K562 (cell line): ENCODE measurements at places on chromosomes 4 and X.

DNA sequence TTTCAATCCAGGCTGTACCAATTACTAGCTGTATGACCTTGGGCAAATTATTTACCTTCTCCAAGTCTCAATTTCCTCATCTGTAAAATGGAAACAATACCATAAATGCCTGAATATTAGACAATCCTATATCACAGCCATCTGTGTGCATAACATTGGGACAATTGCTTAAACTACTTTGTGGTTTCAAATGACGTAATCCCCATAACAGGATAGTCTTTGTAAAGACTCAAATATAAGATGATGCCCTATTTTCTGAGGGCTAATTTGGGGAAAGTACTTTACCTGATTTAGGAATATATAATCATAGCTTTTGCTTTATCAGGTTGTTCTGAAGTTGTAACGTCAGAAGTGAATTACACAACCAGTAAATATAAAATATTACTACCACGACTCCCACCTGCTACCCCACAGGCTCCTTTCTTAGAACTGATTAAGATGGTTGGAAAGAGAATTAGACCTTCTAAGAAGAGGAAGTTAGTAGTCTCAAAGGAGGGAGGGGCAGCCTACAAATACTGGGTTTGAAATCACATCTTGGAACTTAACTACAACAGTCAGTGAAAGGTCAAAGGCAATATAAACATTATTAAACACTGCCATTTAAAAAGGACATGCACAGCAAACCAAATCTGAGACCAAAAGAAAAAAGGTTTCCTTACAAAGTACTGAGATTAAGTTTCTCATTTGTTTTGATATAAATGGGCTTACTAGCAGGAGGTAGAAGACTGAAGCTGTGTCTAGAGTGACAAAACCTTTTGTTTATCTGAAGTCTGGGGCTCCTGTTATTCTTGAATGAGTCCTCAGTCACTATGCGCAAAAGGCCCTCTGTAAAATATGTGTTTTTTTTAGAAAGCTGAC is 215.0 kb downstream of the SCFD2 start:
- H3K36me3 ChIP-seq = no peaks in the 10 kb centered on the region; the same call in 2 of the 3 replicates
- no peak overlapping the region for H3K4me3 ChIP-seq
- H3K27me3 ChIP-seq = no peaks in the 10 kb centered on the region
- no peak for DNase-seq
- H3K27ac ChIP-seq = no peak overlapping the region

DNA sequence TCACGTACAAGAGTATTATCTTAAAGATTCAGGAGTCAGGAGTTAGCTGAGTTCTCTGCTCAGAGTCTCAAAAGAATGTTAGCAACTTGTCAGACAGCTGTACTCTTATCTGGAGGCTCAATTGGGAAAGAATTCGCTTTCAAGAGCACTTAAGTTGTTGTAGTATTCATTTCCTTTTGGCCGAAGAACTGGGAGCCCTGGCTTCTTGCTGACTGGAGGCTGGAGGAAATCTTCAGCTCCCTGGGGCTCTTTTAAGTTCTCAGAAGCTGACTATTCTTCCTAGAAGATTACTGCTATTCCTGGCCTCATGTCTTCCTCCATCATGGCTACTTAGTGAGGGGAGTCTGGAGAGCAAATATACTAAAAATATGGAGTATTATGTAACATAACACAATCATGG is 587.2 kb downstream of the EPHA5 start:
- no peaks in the 10 kb centered on the region for H3K27me3 ChIP-seq
- H3K4me1 ChIP-seq = no peaks in the 10 kb centered on the region
- H3K27ac ChIP-seq = no peak overlapping the region
- H3K4me3 ChIP-seq = no peak overlapping the region
- H3K36me3 ChIP-seq = no peaks in the 10 kb centered on the region
- no peak for DNase-seq

DNA sequence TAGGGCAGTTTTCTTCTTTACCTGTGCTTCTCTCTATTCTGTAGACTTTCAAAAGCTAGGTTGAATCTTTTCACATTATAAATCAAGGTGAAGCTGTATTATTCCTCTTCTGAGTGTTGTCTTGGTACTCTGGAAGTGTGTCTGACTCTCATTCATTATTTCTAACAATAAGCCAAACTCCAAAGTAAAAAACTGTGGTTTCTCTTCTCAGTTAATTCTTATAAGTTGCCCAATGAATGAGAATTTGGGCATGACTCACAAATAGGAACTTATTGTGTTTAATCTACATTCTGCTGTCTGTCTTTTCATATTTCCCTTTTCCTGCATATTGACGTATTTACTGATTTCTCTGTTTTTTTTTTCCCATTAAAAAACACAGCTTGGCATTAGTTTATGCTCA is 714.5 kb downstream of the CCSER1 start:
- H3K4me1 ChIP-seq = no peaks in the 10 kb centered on the region
- H3K27me3 ChIP-seq = no peaks in the 10 kb centered on the region
- no peak overlapping the region for H3K4me3 ChIP-seq
- no peaks in the 10 kb centered on the region for H3K36me3 ChIP-seq

DNA sequence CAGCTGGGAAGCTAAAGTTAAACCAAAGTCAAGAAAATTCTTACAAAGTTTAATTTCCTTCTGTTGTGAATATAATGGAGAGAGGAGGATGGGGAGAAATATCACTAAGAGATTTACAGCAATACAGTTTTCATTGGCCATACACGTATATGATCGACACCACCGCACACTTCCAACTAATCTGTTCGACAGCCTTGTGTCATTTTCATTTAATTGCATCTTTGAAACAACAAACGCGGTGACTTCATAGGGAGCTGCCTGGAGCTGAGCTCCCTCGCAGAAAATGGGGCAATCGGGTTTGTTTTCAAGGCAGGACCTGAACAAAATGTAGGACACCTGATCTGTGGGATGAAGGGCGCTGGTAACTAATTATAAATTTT is 1.3 kb downstream of the PTPN13 start:
- no peak overlapping the region for H3K27ac ChIP-seq
- DNase-seq = no peak
- no peak overlapping the region for H3K4me3 ChIP-seq
- peaks cover 19% of the 10 kb centered on the region for H3K27me3 ChIP-seq
- H3K4me1 ChIP-seq = peaks cover 10% of the 10 kb centered on the region
- no peaks in the 10 kb centered on the region for H3K36me3 ChIP-seq

GRCh38 chr4:26120098-26120825 is 200.6 kb upstream of the RBPJ start:
- no peaks in the 10 kb centered on the region for H3K36me3 ChIP-seq
- no peak overlapping the region for H3K27ac ChIP-seq
- H3K4me1 ChIP-seq = no peaks in the 10 kb centered on the region
- no peak for DNase-seq
- H3K4me3 ChIP-seq = no peak overlapping the region
- no peaks in the 10 kb centered on the region for H3K27me3 ChIP-seq

DNA sequence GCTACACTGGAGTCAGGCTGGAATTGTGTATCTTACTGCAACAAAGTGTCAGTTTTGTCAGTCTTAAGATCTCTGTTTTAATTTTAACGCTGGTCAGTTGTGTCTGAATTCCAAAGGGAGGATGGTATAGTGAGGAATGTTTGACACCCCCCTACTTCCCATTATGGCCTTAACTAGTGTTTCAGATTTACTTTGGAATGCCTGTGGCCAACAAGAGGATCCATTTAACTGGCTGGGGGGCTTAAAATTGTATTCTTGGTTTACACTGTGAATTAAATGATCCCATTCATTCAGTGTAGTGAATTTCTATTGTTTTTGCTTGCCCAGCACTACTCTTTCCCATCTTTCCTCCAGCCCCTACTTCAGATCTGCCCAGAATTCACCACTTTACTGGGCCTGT is 75.8 kb upstream of the IQCM start:
- H3K4me3 ChIP-seq = no peak overlapping the region
- no peaks in the 10 kb centered on the region for H3K36me3 ChIP-seq
- no peak for DNase-seq
- H3K4me1 ChIP-seq = no peaks in the 10 kb centered on the region
- no peaks in the 10 kb centered on the region for H3K27me3 ChIP-seq
